ENCODE measurements at places on chromosomes 6 and 20.

- peak; percentile 4 for DNase-seq
Measured at GRCh38 chr6:26501482-26501986, 1.4 kb downstream of the BTN1A1 start.

GRCh38 chr20:24605937-24606455 lies 136.6 kb downstream of the SYNDIG1 start:
- DNase-seq = no peak

DNA sequence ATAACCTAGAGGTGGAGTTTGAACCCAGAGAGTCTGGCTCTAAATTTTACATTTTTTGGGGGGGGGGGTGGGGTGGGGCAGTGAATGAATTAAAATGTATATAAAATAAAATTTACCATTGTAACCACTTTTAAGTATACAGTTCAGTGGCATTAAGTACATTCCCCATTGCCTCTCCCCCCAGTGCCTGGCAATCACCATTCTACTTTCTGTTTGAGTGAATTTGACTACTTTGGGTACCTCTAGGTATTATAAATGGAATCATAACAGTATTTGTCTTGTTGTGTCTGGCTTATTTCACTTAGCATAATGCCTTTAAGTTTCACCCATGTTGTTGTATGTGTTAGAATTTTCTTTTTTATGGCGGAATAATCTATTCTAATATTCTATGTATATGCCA lies 2.7 kb downstream of the FAM110A start:
- DNase-seq = no peak

GRCh38 chr6:84663866-84664265 lies 100.5 kb downstream of the TBX18 start:
- no peak for DNase-seq

GRCh38 chr6:134720353-134721059 lies 229.4 kb downstream of the ALDH8A1 start:
- DNase-seq = no peak

All from activated naive CD4-positive, alpha-beta T cell (primary cell).